ENCODE measurements at places on chromosomes 2 and 18.

DNA sequence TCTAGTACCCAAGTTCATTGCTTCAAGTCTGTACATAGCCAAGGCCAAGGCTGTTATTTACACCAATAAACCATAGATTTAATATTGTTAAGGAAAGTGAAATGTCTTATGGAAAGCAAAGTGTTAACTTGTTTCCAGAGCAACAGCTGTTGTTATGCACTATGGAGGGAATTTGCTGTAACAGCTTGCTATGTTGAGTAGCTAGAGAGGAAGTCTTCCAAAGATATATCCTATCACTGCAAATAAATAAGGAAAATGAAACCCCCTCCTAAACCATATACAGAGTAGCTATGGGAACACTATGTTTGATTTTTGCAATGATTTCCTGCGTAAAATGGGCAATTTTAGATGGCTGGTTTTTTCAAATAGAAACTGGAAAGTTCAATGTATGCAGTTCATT lies 21.1 kb downstream of the TMEM182 start:
- no peak for DNase-seq

GRCh38 chr2:220981926-220982325 lies 590.2 kb downstream of the EPHA4 start:
- no peak for DNase-seq

- DNase-seq: peak; percentile 36
These were observed 21.3 kb upstream of the CD28 start for GRCh38 chr2:203685081-203685621.

DNA sequence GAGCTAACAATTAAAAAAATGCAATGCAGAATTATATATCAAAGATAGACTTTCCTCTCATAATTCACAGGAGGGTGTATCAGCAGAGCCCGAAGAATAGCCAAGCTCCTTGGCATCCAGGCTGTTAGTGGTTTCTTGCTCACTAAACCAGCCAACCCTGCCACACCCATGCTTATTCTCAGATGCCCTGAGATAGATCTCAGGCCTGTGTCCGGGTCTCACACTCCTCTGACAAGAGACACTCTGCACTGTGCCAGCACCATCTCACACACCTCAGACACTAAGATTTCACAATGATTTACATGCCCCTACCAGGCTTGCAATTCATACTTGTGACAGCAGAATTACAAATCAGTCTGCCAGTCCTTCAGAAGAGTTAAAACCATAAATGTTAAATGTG lies 64.5 kb downstream of the OSBPL1A start:
- DNase-seq: no peak

- DNase-seq: no peak
These were observed 127.1 kb upstream of the TANK start for GRCh38 chr2:161033059-161033660.

DNA sequence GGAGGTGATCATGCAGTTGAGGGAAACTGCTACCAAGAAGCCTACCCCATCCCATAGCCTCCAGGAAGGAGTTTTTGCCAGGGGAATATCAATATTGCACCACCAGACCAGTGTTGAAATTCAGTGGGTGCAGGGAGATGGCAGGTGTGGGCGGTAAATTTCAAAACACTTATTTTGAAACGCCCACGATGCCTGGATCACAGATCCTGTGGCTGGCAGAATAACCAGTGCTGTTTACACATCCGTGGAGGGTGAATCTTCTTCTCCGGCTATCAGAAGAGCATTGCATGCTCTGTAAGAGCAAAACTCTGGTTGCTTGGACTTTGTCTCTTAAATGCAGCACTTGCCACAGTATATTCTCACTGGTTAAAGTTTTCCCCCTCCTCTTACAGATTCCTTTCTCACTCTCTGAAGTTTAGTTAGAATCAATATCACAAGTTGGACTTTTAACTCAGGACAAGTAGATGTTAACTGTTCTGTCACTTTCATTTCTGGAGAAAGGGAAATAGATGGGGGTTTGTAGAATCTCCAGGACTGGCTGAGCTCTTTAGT lies 70.5 kb upstream of the ZCCHC2 start:
- DNase-seq: no peak

DNA sequence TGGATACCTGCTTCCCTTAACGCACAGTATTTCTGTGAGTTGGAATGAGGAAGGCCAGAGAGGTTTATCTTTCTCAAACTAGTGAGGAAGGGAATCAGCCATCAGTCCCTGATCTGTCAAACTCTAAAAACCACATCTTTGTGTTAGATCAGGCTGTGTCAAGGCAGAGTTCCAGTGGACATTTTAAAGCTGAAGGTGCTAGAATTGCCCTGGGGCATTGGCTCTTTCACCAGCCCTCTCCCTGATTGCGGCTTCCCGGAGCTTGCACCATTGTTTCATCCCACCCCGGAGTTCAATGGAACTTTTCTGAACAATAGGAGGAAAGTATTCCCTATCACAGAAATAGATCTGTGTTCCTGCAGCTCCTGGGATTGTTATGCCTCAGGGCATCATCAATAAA lies 110.2 kb downstream of the RNF144A start:
- DNase-seq: no peak

DNA sequence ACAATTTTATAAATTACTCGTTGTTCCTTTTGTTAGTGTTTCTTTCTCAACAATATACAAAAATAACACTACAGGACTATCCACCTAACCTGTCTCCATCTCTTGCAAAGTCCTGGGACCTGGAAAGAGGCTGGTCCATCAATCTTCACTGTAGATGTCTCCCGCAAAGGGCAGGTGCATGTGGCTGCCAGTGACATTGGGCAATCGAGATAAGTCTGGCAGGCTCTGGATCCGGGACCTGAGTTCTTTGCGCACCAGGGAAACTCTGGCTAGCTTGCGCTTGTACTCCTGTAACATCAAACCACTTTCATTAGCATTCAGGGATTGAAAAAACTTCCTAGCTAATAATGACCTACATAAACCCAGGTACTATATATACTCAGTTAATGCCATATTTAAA lies 20.5 kb downstream of the RMP24 start:
- DNase-seq: no peak

DNA sequence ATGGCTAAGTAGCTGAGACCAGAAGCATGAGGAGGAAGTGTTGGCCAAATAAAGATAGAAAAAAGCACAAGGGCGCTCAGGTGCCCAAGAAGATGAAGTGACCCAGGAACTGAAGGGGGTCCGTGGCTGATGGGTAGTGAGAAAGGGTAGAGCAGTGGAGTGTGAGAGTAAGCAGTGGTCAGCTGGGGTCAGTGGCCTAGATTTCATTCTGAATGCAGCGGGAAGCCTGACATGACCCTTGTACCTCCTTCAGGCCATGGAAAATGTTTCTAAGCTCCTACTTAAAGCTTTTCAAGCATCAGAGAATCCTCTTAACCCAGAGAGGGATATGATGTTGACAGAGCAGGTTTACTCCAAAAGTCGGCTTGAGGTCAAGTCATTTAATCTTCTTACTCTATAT lies 89.0 kb upstream of the UNC80 start:
- no peak for DNase-seq

DNA sequence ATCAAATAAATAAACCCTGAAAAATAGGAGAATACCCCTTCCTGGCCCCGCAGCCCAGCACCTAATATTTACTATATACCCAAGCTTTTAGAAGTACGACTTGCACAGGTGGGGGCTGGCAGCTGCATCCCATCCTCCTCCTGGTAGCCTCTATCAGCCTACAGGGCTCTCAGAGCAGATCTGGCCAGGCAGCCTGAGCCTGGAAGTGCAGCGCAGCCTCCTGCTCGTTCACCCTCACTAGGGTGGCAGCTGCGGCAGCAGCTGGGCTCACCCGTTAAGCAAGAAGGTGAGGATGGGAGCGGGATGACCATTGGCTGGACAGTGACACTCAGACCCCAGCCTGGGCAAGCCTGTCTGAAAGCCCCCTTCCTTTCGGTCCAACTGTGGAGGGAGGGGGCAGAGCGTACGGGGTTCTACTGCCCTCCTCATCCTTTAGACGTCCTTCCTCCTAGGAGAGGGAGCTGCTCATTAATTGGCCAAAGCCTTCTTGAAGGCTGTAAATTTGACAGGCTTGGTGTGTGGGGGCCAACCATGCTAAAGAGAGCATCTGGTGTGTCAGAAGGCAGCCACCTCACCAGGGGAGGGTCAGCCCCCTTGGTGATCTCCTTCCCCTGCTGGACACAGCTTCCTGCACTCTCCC lies 23.3 kb downstream of the MPHOSPH10 start:
- no peak for DNase-seq

GRCh38 chr2:241225983-241226382 lies 37.5 kb downstream of the ANO7 start:
- no peak for DNase-seq

DNA sequence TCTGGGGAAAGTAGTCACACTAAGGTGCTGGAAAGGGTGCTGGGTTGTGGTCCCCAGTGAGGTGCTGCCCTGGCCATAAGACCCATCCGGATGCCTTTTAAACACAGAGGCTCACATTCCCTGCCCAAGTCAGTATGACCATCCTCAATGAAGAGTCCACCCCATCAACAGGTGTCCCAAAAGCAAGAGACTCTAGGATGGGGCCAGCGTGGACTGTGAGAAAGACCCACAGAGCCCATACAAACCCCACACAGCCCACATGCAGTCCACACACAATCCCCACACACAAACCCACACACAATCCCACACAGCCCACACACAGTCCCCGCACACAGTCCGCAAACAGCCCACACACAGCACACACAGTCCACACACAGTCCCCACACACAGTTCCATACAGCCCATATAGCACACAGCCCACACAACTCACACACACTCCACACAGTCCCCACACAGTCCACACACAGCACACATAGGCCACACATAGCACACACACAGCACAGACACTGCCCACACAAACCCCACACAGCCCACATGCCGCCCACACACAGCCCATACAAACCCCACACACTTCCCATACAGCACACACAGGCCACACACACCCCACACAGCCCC lies 241.4 kb upstream of the SALL3 start:
- DNase-seq: no peak

GRCh38 chr2:164952057-164952702 lies 3.1 kb downstream of the SLC38A11 start:
- DNase-seq: no peak

GRCh38 chr2:44833171-44834069 lies 108.1 kb upstream of the SIX3 start:
- peak; percentile 12 for DNase-seq

- no peak for DNase-seq
These were observed 59.4 kb upstream of the HAAO start for GRCh38 chr2:42851740-42852250.

DNA sequence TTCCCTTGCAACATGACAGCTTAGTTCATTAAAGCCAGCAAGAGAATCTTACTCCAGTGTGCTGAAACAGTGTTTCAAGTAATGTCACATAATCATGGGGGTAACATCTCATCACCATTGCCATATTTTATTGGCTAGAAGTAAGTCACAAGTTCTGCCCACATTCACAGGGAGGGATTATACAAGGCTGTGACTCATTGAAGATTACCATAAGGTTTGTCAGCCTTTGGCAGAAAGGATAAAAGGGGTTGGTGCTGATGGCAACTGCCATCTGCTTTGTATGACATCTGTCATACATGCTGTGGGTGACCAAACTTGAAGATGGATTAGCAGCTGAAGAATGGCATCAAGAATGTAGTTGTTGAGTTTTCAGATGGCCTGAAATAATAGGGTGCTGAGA lies 61.2 kb downstream of the KCNE4 start:
- DNase-seq: peak; percentile 23

- DNase-seq: no peak
These were observed 13.7 kb downstream of the INO80C start for GRCh38 chr18:35484034-35484433.

DNA sequence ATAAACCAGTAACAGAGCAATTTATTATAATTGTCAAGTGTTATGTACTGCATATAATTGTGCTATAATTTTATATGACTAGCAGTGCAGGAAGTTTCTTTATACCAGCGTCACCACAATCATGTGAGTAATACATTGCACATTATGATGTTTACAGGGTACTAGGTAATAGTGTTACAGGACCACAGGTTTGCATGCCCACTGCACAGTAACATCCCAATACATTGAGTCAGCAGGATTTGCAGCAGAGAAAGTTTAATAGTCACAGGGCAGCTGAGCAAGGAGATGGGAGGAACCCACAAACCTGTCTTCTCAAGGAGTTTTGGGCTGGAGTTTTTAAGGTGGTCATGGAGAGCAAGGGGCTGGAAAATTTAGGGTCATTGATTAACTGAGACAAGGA lies 1042.9 kb upstream of the ACVR2A start:
- DNase-seq: peak; percentile 41

DNA sequence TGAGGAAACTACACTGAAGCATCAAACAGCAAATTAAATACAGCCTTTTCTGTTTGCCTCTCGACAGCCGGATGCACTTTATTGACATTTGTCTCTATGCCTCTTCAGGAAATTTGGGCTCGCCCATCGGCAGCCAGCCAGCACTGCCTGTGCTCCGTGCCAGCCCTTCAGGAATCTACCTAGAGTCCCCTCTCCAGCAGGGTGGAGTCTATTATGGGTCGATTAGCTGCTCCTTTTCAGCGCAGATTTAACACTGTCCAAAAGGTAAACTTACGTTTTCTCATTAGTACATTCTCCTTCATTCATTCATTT lies 91.5 kb downstream of the MYCN start:
- no peak for DNase-seq

DNA sequence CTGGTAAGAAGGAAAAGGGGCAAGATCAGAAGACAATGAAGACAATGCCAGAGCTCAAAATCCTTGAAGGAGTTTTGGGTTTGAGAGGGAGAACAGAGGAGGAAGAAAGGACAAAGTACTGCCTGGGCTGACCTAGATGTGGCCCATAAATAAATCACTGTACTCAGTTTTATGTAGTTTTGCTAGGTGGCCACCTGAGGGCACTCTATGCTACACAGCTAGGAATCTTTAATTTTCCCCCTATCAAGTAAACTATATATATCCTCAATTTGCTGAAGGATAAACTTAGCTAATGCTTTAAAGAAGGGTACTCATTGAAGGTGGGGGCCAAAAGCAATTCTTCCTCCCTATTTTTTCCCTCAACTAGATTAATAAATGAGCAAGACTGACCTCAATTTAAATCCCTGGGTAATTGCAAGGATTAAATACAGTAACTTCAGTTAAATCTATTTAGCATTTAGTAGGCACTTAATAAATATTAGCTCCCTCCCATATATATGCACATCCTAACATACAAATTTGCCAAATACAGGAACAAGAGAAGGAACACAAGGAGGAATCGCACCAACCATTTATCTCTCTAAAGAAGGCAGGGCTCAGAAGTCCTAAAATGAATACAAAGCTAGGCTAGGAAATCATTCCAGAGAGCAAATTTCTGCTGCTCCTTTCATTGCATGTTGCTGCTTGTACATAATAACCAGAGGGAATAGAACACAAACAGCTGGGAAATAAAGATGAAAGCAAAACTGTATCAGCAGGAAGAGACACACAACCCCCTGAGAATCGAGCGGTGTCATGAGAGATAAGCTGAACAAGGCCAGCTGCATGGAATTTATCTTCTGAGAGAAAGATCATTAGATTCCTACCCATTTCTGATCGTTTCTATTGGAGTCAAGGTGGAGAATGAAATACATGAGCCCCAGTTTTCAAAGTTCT lies 540.1 kb downstream of the NRXN1 start:
- DNase-seq: peak; percentile 69

DNA sequence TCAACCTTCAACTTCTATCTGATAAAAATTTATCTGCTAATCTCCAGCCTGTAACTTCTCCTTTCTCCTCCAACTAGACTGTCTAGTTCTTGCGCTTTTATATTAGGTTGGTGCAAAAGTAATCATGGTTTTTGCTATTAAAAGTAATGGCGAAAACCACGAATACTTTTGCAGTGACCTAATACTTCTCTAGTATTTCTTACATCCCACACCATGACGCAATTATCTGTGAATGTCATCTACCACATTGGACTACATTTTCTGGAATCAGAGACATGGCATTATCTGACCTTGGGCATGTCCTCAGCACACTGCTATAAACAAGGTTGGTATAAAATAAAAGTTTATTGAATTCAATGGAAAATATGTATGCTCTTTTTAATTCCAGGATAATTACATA lies 370.2 kb upstream of the LYPD1 start:
- no peak for DNase-seq
